SJSA1 (cell line): ENCODE measurements at places on chromosomes 4 and X. TPM values are rescaled to one million over a fixed set of nuclear protein-coding genes. Genes with fewer than 3 reads are reported as not detected.

Gene RPA4
- 0.16 and 0.29 TPM in 2 replicates for total RNA-seq

Gene AMBN
- total RNA-seq = not detected in 2 replicates

Gene RPS3A
- 2,526 and 2,957 TPM in 2 replicates for total RNA-seq

Gene TMPRSS11E
- not detected in 2 replicates for total RNA-seq

DNA sequence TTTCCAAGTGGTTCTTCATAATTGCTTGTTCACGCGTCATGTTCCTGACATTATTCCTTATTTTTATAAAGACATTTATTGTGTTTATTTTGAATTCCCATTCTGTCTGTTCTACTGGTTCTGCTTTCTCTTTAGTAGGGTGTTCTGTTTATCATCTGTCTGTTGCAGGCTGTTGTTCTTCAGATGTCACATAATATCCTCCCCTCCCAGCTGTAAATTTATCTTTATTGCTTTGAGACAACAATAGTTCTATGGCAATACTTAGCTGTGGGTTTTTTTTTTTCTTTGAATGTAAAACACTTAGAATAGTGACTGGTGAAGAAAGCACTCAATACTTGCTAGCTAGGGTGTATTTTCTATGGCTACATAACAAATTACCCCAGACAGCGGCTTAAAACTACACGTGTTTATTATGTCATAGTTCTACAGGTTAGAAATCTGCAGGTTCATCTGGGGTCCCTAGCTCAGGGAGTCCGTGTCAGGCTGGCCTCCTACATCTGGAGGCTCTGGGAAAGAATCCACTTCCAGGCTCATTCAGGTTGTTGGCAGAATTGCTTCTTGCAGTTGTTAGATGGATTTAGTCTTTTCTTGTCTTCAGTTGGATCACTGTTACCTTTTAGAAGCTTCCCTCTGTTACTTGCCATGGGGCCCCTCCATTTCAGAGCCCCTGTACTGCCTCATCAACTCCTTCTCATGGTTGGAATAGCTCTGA, 63.4 kb upstream of the ENPEP start:
- no peaks in the 10 kb centered on the region for H3K27me3 ChIP-seq
- H3K27ac ChIP-seq = no peak overlapping the region
- no peaks in the 10 kb centered on the region for H3K36me3 ChIP-seq
- no peaks in the 10 kb centered on the region for H3K4me1 ChIP-seq
- no peak for DNase-seq

DNA sequence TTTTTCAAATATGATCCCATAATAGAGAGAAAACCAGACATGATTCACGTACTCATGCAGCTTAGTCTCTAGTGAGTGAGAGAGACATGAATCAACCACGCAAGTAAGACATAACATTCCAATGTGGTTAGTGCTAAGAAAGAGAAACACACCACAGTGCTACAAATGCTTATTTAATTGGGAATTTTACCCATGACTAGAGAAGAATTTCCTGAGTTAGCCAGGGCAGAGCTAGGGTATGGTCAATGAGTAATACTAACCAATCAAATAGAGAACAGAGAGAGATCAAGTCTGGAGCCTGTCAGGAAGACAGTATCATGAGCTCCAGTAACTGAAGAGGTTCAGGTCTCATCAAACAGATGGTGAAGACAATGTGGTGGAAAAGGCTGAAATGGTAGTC, 495.2 kb downstream of the PDGFC start:
- H3K36me3 ChIP-seq = no peaks in the 10 kb centered on the region
- peak; percentile 50 for DNase-seq
- H3K4me1 ChIP-seq = peaks cover 23% of the 10 kb centered on the region
- no peaks in the 10 kb centered on the region for H3K27me3 ChIP-seq

GRCh38 chrX:18210470-18210869, 10.2 kb downstream of the BEND2 start:
- no peaks in the 10 kb centered on the region for H3K4me1 ChIP-seq
- H3K36me3 ChIP-seq = no peaks in the 10 kb centered on the region
- H3K27ac ChIP-seq = no peak overlapping the region
- no peak overlapping the region for H3K4me3 ChIP-seq

GRCh38 chrX:85963736-85964135, 83.6 kb downstream of the CHM start:
- H3K4me3 ChIP-seq = no peak overlapping the region
- H3K4me1 ChIP-seq = 0 out of 2 replicates have a peak, but pooled peaks cover 3% of the 10 kb centered on the region
- no peaks in the 10 kb centered on the region for H3K27me3 ChIP-seq
- no peak overlapping the region for H3K27ac ChIP-seq

DNA sequence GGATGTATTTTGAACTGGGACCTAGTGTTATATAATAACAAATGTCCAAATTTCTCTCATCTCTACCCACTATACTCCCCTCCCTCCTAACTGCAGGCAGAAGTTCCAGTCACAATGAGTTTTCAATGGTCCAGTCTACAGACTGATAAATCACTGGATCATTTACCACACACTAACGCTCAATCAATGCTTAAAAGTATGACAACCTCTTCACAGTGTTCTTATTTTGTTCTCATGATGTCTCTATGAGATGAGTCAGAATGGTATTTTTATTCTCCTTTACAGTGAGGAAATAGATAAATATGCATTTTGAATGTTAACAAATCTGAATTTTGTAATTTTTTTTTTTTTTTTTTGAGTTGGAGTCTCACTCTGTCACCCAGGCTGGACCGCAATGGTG, 83.7 kb upstream of the ETNPPL start:
- H3K4me1 ChIP-seq = peaks cover 16% of the 10 kb centered on the region
- H3K4me3 ChIP-seq = no peak overlapping the region
- H3K27ac ChIP-seq = no peak overlapping the region
- H3K36me3 ChIP-seq = no peaks in the 10 kb centered on the region
- no peaks in the 10 kb centered on the region for H3K27me3 ChIP-seq
- DNase-seq = no peak

- no peaks in the 10 kb centered on the region for H3K36me3 ChIP-seq
- no peaks in the 10 kb centered on the region for H3K27me3 ChIP-seq
- DNase-seq = no peak
Measured at GRCh38 chrX:45669715-45670340, 469.2 kb upstream of the DIPK2B start.

DNA sequence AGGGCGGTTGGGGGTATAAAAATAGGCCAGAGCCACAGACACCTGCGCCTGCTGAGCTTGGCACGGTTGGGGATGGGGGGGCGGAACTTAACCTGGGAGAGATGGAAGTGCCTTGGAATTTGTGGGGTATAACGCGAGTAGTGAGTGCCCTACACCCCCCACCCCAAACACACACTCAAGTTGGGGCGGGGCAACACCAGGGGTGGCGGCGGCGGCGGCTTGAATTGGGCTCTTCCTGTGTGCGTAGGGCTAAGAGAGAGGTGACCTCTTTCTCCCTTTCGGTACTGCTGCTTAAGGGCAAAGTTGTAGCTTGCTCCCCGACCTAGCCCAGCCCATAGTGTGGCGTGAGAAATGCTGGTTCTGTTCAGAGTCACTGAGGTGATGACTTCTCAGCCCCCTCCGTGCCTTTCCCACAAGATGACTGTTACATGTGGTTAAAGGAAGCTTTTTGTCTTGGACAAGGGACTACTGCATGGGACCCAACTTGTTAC, 839 bp downstream of the STK26 start:
- no peak overlapping the region for H3K27ac ChIP-seq
- H3K36me3 ChIP-seq = no peaks in the 10 kb centered on the region

GRCh38 chr4:184000457-184001396, 95.6 kb downstream of the STOX2 start:
- no peaks in the 10 kb centered on the region for H3K4me1 ChIP-seq
- H3K4me3 ChIP-seq = no peak overlapping the region
- no peak overlapping the region for H3K27ac ChIP-seq
- H3K36me3 ChIP-seq = no peaks in the 10 kb centered on the region
- H3K27me3 ChIP-seq = no peaks in the 10 kb centered on the region

- no peak for DNase-seq
- H3K27me3 ChIP-seq = no peaks in the 10 kb centered on the region
- no peak overlapping the region for H3K27ac ChIP-seq
- H3K4me3 ChIP-seq = no peak overlapping the region
- no peaks in the 10 kb centered on the region for H3K4me1 ChIP-seq
Measured at GRCh38 chr4:13986548-13986947, 359.0 kb upstream of the BOD1L1 start.
